HFFc6 (cell line): ENCODE measurements at places on chromosomes 13 and 19. TPM values are rescaled to one million over a fixed set of nuclear protein-coding genes. Genes with fewer than 3 reads are reported as not detected.
A peak's percentile ranks its signal among the peaks of the same experiment; 100 is the strongest.

DNA sequence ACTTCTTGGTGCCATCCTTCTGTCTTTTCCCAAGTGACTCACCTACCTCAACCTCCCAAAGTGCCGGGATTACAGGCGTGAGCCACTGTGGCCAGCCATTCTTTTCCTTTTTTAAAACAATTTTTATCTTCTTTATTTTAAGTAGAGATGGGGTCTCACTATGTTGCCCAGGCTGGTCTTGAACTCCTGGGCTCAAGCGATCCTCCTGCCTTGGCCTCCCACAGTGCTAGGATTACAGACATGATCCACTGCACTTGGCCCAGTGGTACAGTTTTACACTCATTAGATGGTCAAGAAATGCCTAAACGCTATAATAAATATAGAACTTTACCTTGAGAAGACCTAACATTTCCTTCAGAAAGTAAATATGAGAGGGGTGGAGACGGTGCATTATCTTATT lies 24.5 kb downstream of the GP6 start:
- no peak for DNase-seq

GRCh38 chr19:31503211-31503610 lies 154.0 kb upstream of the TSHZ3 start:
- DNase-seq: no peak

DNA sequence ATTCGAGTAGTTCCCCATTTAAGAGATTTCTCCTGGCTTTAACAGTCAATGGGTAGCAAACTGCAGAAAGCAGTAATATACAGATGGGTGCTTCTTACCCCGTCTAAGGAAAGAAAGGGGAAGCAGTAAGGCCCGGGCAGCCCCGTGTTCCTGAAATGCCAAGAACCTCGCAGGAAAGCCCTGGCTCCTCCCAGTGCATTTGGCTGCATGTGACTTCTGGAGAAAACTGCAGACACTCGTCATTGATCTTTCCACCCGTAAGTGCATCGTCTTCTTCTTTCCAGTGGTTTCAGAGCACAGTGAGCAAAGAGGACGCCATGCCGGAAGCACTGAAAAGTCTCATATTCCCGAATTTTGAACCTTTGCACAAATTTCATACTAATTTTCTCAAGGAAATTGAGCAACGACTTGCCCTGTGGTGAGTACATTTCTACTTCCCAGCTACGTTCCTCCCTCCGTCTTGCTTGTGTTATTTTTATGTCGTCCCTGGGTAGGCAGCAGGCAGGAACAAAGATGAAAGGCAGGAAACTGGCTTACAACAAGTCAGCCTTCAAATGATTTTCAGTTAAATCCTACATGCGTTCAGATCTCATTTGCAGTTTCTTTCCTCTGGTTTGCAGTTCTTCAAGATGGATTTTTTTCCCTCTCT lies 165.2 kb downstream of the STK24 start:
- no peak for DNase-seq

The LGI4 gene
- total RNA-seq: 0.17 to 0.24 TPM in 2 of 3 replicates, not detected in the other

DNA sequence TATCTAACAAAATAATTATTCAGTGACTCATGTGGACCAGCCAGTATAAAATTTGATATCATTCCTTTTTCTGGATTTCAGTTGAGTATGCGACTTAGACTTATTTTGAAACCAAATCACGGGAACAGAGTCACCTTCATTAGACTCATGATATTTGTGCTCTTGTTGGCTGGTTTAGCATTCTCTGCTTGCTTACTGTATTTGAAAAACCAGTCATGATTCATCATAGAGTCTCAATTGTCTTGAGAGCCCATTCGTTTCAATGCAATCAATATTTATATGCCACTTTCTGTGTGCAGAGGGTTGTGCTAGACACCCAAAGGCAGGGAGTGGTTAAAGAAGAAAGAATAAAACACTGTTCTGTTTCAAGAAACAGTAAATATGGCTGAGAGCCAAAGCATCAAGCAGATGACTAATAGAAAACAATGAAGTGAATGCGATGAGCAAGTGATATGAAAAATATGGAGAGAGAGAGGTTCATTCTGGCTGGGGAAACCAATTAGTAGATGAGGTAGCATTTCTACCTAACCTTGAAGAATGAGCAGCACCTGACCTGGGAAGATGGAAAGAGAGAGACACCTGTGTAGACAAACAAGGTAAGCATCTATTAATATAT lies 99.6 kb upstream of the MBNL2 start:
- DNase-seq: peak; percentile 78

GRCh38 chr19:7680606-7681339 lies at the start of gene TRAPPC5:
Gene TRAPPC5, plus strand, starts transcription at chr19:7680833. Its CDS starts 1,421 bp downstream, at chr19:7682254.
- peak; percentile 61 for DNase-seq

- DNase-seq: no peak
Observed at GRCh38 chr13:93925990-93926389, 553.5 kb downstream of the DCT start.

DNA sequence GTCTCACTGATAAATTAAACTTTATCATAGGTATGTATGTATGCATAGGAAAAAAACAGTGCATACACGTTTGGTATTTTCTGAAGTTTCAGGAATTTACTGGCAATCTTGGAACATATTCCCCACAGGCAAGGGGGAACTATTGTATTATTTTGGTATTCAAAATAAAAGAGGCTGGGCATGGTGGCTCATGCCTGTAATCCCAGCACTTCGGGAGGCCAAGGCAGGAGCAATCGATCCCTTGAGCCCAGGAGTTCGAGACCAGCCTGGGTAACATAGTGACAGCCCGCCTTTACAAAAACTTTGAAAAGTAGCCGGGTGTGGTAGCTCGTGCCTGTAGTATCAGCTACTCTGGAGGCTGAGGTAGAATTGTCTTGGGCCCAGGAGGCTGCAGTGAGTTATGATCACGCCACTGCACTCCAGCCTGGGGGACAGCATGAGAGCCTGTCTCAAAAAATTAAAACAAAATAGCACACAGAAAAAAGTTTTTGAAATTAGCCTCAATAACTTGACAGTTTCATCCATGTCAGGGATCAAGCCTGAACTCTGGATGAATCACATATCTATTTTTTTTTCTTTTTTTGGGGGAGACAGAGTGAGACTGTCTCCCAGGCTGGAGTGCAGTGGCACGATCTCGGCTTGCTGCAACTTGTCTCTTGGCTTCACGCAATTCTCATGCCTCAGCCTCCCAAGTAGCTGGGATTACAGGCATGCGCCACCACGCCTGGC lies 29.1 kb upstream of the HOMER3 start:
- no peak for DNase-seq

- DNase-seq: no peak
Observed at GRCh38 chr13:30889196-30889690, 16.8 kb upstream of the MEDAG start.

DNA sequence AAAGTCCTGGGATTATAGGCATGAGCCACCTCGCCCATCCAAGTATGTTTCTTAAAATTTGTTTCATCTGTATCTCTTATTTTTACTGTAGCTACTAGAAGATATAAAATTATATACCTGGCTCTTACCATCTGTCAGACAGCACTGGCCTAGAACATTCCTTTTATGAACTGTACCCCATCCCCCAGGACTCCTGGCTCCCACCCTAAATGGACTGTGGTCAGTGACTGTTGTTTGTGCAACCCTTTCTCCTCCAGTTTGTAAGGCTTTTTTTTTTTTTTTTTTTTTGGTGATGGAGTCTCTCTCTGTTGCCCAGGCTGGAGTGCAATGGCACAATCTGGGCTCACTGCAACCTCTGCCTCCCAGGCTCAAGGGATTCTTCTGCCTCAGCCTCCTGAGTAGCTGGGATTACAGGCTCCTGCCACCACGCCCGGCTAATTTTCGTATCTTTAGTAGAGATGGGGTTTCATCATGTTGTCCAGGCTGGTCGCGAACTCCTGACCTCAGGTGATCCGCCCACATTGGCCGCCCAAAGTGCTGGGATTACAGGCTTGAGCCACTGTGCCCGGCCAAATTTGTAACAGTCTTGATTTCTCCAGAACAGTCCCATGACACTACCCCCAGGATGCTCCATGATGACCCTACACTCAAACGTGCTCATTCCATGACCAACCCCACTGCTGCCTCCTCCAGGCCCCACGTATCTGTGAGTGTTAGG lies 2.5 kb downstream of the NDUFA3 start:
- DNase-seq: no peak

- no peak for DNase-seq
Observed at GRCh38 chr13:98141509-98142379, 1.1 kb upstream of the FARP1 start.

DNA sequence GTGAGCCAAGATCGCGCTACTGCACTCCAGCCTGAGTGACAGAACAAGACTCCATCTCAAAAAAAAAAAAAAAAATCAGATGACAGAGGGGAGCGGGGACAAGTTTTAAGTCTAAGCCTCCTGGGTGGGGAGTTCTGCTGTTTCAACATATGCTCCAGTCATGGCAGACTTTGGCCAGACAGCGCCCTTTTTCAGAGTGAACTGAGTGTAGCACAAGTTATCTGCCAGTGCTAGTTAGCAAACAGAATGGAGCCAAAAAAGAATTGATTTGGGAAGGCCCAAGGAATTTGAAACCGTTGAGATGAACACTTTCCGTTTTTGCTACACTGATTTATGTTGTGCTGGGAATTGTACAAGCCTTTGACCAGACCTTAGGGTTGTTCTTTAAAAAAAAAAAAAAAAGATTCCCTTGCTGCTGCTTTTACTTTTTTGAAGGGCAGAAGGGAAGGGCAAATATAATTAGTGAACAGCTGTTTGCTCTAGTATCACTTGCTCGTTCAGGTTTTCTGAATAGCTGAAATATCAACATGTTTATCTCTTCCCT lies 5.7 kb downstream of the ACTN4 start:
- peak; percentile 30 for DNase-seq

GRCh38 chr19:17052439-17052838 lies 22.8 kb downstream of the HAUS8 start:
- peak; percentile 51 for DNase-seq

- peak; percentile 73 for DNase-seq
Observed at GRCh38 chr19:1057176-1057855, 9.7 kb upstream of the ARHGAP45 start.

The C19orf53 gene
- 201 to 214 TPM (median 204 TPM) in 3 replicates for total RNA-seq
